ENCODE measurements at places on chromosomes 3 and 15.

DNA sequence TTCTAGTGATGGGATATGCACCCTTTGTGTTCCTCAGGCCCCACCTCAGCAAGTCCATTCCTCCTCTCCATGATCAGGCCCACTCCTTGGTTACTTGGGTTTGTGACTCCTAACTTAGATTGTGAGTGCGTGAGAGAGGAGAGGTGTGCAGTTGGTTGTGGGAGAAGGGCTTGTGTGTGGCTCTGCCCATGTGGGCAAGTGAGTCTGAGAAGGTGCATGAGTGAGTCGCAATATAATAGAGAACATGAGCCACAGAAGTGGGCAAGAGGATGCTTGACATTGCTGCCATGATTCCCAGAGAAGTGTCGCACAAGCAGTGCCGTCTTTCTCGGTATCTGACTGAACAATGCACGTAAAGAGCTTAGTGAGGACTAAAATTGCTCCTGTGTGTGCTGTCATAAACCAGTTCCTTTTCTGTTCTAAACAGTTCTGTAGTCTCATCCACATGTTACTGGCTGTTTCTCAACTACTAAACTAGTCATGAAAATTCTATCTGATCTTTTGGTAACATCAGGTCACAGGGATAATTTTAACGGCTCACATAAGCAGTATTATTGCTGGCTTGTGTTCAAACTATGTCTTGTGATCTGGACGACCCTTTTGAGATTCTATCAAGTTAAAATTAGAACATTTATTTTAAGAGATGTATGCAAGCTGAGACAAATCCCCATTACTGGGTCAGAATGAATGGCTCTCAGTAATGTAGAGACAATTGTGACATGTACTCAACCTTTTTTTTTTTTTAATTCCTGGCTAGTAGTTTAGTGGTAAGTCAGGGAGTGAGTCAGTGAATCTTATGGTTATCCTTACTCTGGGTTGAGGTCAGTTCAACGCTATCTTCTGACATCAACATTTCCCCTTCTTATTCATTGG lies 25.6 kb downstream of the GYG1 start:
- no peak for DNase-seq

DNA sequence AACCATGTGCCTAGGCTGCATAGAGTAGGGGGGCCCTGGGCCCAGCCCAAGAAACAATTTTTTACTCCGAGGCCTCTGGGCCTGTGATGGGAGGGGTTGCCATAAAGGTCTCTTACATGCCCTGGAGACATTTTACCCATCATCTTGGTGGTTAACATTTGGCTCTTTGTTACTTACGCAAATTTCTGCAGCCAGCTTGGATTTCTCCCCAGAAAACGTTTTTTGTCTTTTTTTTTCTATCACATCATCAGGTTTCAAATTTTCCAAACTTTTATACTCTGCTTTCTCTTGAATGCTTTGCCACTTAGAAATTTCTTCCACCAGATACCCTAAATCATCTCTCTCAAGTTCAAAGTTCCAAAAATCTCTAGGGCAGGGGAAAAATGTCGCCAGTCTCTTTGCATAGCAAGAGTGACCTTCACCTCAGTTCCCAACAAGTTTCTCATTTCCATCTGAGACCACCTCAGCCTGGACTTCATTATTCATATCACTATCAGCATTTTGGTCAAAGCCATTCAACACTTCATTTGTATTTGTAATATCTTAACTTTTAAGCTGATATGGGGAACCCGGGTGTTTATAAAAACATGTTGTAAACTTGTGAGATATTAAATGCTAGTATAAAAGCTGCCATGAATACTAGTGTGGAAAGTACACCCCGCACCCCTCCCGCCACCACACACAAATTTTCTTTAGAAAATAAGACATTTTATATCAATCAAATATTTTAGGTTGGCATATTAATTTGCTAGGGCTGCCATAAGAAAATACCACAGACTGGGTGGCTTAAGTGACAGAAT lies 56.0 kb upstream of the PLSCR4 start:
- no peak for DNase-seq

DNA sequence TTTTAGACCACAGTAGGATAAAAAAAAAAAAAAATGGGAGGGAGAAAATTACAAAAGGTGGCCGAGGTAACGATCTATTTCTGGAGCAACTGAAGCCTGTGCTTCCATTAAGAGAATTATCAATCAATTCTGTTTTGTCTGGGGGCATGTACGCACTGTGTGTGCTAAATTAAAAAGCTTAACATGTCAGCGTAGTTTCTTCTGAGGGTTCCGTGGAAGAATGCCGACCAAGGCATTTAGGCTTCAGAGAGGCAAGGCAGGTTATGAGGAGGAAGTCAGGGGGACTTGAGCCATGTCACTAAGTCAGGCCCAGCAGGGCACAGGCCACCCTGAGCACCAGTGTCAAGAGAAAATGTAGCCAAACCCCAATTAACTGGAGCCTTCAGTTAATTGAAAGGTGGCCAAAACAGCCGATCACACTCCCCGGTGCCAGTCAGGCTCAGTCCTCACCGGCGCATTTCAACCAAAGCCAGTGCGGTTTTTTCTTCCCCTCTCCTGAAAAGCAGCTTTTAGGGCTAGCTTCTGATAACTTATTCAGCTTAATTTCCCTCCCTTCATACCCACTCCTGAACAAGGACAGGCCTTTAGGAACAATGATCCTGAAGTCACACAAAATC lies 113.9 kb downstream of the MEGF11 start:
- no peak for DNase-seq

GRCh38 chr3:189789432-189789831 lies 158.2 kb downstream of the TP63 start:
- no peak for DNase-seq

DNA sequence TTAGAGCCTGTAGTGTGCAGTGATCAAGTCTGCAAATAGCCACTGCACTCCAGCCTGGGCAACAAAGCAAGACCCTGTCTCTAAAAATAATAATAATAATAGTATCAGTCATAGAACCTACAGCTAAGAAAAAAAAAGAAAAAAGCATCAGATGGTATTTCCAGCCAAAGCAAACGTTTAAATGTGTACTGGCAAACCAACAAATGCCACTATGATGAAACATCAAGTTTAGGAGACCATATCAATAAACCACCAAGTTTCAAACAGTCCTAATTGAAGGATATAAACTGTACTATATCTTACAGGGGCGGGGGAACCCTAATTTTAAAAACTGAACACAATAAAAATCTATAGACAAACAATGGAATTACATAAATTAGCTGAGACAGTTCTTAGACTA lies 6.4 kb downstream of the UBP1 start:
- no peak for DNase-seq

GRCh38 chr3:150370122-150370602 lies 37.9 kb upstream of the TSC22D2 start:
- DNase-seq: peak; percentile 60

- no peak for DNase-seq
Observed at GRCh38 chr3:157290766-157291165, 130.8 kb upstream of the CCNL1 start.

GRCh38 chr3:60313951-60314461 lies 937.2 kb downstream of the FHIT start:
- DNase-seq: no peak
